ENCODE measurements at places on chromosomes 1 and 21.

- no peak for DNase-seq
These were observed 185.9 kb downstream of the CACNA1E start for GRCh38 chr1:181669246-181669645.

- DNase-seq = no peak
These were observed 16.4 kb downstream of the MTHFR start for GRCh38 chr1:11789126-11790067.

GRCh38 chr1:65985393-65986066 lies 192.8 kb downstream of the PDE4B start:
- no peak for DNase-seq

DNA sequence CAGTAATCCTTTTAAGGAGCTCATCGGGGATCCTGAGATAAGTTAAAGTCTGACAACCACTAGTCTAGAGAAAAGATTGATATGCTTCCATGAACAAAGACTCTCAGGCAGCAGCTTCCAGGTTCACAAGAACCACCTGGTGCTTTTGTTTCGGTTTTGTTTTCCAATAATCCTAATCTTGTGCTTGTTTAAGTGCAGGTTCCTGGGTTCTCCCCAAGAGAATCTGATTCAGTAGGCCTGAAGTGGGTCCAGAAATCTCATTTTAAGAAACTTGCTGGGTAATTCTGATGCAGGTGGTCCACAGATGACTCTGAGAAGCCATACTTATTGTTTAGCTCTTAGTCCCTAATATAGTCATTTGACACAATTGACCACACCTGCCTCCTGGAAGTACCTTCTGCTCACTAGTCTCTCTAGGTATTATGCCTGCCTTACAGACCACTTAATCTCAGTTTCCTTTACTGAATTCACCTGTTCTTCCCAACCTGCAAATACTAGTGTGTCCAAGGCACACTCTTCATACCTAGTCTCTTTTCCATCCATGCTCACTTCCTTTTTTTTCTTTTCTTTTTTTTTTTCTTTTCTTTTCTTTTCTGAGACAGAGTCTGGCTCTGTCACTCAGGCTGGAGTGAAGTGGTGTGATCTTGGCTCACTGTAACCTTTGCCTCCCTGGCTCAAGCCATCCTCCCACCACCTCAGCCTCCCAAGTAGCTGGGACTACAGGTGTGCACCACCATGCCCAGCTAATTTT lies 20.5 kb upstream of the FRRS1 start:
- no peak for DNase-seq

DNA sequence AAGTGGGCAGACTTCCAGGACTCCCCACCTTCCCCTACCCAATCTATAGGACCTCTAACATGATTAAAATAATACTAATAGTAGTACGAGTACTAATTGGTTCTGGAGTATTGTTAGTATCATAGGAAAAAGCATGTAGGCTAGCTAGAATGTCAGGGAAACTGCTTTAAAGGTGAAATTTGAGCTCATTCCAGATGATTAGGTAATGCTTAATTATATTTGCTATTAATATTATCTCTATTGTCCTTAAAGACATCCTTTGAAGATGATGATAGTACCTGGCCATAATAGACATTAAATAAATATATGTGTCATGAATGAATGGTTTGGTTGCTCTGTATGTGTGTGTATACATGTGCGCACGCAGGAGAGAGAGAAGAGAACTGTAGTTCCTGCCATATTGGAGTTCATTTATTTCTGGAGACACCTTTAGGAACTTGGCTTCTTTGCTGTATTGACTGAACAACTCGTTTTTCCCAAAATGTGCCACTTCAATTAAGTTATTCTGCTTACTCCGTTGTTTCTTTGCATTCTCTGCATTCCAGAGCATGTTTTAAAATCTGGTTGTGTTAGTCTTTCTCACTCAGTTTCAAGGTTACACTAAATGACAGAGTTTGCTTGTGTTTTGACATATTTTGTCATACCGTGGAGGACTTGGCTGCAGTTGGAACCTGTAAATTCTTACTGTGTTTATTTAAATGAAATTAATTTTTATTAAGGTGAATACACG lies 117.1 kb downstream of the OSBPL9 start:
- DNase-seq = no peak

GRCh38 chr1:205842229-205842628 lies 7.7 kb downstream of the PM20D1 start:
- DNase-seq = no peak

DNA sequence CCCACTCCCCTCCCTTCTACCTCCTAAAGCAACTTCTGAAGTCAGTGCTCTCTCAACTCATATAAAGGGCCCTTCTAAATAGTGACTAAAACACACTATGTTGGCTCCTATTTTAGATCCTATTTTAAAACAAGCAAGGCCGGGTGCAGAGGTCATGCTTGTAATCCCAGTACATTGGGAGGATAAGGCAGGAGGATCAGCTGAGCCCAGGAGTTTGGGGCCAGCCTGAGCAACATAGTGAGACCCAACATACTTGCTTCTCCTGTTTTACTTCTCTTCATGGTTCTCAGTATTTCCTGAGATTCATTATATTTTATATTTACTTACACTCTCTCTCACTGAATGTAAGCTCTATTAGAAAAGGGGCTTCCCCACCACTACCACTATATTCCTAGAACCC lies 42.5 kb downstream of the LUZP1 start:
- DNase-seq = no peak

DNA sequence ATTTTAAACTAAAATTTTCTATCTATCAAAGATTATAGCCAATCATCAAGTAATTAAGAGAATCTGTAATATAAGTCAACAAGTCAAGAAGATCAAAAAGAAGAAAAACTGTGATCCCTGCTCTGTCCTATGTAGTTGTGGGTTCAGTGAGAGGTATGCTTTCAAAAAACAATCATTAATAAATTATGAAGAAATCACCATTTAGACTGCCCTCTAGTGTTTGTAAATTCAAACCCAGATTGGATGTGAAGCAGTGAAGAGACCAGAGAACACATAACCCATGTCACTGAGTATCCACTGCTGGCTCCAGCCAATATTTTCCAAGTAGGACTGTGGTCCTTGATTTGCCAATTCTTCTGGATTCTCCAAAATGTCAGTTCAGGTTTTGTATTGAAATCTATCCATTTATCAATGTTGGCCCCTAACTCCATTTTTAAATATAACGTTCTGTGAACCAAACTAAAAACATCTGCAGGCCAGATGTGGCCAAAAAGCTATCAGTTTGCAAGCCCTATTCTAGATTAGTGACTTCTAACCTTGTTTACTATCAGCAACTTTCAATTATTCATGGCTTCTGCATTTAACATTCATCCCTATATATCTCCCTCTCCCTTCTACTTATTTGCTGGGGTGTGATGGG lies 467.5 kb upstream of the CXADR start:
- no peak for DNase-seq

DNA sequence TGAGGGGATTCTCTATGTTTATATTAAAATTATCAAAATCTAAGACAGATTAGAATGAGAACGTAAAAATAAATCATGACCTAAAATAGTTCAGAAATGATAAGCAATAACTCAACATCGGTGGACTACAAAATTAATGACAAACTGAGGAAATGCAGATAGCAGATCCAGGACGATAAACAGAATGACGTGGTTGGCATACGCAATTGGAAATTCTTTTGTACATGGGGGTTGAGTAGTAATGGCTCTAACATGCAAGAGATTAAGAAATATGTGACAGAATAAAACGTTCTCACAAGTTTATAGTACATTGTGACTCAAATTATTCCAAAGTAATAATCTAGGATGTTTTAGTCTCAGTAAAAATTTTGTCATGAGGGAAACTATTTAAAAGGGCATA lies 575.2 kb upstream of the BRINP3 start:
- DNase-seq = no peak

DNA sequence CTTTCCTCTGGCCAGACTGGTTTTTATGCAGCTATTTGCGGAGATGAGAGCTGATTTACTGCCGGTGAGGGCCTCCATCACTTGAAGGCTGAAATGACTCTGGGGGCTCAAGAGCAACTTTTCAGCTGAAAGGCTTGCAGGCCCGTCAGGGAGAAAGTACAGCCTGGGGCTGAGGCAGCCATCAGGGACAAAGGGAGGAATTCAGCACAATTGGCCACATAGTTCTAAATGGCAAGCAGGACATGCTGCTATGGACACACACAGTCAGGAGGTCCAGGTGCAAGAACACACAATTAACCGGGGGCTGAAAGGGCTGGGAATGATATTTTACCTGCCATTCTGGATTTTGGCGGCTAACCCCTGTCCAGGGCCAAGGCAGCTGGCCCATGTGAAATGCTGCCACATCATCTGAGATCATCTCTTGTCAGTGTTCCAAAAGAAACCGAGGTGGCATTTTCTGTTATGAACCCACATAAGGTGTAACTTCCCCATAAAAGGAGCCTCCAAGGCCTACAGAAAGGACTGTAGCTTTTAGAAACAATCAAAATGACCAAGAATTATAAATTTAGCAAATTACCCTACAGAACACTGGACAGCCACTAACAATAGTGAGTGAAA lies 58.2 kb downstream of the LMX1A start:
- DNase-seq = no peak

DNA sequence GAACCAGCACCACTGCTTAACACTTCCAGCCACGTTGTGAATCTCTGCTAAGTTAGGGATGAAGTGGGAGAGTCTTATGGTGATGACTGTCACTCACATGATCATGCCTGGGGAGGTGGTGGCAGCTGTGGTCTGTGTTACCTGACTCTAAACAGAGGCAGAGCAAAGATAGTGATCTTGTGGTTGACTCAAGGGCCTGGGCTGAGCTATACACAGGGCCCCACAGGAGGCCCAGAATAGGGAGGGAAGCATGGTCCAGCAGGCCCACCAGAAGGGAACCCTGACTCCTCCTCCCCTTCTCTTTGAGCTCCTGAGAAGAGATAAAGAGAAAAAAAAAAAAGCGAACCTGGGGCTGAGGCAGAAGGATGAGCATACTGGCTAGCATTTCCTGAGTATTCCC lies 55.0 kb downstream of the PLXNA2 start:
- DNase-seq = no peak

DNA sequence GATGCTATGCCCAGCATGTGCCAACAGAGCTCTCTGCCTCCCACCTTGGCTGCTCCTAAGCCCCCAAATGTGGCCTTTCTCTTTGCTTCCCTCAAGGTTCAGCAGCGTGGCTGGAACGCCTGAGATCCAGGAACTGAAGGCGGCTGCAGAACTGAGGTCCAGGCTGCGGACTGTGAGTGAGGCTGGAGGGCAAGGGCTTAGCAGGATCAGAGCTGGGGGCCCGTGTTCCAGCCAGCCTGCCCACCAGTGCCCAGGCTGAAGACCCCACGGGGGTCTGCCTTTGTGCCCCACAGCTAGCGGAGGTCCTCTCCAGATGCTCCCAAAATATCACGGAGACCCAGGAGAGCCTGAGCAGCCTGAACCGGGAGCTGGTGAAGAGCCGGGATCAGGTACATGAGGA lies 14.6 kb downstream of the IKBKE start:
- no peak for DNase-seq

- no peak for DNase-seq
These were observed 708.8 kb upstream of the CHRM3 start for GRCh38 chr1:238677567-238677966.

DNA sequence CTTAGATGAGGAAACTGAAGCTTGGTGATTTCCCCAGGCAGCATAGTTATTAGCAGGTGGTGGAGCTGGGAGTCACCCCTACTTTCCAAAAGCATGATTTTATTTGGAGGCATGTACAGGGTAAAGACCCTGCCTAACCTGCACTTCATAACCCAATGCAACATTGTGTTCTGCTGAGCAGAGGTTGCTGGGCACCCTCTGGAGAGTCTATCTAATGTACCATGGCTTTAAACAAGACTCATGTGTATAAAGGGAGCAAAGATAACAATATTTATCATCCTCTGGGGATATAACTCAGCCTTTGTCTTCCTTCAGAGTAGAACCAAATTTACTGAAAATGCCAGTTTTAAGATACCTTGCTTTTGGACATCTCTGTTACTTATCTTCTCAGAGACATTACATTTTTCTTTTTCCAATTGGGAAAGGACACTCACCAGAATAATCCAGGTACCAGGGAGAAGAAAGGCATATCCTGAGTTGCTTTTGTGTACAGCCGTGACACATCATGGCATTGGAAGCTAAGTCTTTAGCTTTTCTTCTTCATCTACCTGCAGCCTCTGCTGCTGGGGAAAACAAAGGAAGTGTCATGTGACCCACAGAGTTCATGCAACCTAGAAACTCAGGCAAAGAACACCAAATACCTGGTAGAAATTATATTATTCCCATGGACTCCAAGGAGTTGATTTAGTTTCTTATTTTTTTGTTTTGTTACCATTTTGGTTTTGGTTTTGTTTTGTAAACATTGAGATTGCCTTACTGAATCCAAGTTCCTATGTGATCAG lies 39.6 kb downstream of the ELAVL4 start:
- no peak for DNase-seq

GRCh38 chr1:67892476-67893125 lies 59.3 kb upstream of the GNG12 start:
- no peak for DNase-seq

DNA sequence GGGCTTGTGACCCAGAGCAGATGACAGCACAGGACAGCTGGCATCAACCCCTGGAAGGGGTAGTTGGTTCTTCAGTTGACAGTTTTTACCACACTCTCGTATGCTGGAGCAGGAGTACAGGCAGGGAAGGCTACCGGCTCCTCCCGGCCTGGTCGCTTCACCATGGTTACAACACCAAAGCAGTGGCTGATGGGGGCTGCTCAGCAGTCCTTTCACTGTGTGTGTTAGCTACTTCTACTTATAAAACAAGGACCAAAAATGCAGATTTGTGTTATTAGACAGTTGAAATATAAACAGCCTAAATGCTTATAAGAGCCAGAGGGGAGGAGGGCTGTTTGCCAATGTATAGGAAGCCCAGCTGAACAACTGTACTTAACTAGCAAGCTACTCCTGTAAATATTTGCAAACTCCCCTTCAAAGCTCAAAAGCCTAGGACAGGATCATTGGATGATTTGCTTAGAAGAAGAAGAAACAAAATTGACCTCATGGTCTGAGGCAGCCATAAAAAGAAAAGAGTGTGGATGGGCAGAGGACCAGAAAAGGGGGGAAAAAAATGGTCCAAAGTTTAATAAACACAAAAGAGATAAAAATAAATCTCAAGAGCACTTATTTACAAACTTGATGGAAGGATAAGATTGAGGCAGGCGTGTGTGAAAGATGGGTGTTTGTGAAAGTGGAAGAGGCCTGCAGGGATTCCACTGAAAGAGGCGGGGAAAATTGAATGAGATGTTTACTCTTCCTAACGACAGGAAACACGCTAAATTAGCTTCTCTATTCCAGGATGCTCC lies 57.1 kb downstream of the TGFB2 start:
- DNase-seq = no peak
